ENCODE measurements at places on chromosomes 11 and 22.
A peak's percentile ranks its signal among the peaks of the same experiment; 100 is the strongest.

DNA sequence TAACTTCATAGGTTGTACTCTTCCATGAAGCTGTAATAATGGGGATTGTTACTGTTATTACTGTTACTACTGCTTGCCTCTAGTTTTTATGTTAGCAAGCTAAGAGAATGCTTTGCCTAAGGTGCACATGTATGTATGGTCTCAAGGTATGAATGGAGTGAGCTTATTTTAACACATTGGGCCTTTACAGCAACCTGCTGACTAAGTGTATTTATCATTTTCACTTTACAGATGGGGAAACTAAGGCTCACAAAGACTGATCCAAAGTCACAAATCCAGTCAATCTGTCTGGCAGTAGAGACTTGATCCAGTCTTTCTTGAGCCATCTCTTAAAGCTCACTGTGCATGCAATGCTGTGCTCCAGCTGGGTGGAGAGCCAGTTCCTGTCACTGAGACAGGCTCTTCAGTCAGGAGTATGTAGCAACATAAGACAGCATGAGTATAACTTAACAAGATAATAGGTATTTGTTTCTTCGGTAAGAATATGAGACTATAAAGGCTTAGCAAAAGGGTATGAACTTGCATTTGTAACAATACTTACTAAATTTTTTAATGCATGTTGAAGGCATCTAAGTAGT is 66.5 kb downstream of the PPP2R1B start:
- DNase-seq = no peak

DNA sequence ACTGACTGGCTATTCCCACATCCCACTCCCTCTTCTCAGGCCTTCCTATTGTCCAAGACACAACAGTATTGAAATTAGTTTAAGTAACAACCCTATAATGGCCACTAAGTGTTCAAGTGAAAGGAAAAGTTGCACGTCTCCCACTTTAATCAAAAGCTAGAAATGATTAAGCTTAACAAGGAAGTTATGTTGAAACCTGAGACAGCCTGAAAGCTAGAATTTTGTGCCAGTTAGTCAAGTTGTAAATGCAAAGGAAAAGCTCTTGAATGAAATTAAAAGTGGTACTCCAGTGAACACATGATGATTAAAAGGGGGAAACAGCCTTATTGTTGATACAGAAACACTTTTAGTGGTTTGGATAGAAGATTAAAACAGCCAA is 332.7 kb downstream of the CASP12 start:
- no peak for DNase-seq

DNA sequence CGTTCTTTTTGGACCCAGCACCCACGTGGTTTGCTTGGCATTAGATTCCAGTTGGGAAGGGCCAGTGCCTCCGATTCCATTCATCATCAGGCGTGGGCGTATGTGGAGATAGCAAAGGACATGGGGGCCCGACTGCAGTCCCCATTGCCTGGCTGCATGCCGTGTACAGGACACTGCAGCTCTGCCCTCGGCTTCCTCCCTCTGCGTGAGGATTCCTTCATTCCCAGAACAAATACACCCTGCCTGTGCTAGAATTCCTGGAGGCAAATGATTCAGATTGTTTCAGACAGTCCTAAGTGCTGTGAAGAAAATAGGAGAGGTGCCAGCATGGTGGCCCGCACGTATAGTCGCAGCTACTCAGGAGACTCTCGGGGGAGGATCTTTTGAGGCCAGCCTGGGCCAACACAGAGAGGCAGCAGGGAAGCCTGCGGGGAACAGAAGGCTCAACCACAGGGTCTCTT is 15.4 kb downstream of the DERL3 start:
- no peak for DNase-seq

DNA sequence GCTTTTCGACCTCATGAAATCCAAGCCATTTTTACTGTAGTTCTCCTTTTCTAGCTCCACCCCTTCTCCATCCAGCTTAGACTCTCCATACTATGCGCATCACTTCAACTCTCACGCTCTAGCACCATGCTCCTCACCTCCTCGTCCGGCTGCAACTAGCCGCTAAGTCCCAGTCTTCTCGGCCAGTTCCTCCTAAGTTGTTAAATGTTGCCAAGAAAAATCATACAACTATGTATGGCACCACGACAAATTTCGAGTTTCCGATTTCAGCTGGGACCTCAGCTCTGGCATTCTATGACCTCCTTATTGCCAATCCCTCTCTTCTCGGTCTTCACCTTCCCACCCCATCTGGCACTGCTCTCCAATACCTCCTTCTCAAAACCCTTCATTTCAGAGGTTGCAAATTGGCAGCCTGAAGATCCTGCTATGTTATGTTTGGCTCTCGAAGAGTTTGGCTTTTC is 1.0 kb downstream of the ZNF70 start:
- peak; percentile 10 for DNase-seq
